H1 (cell line): ENCODE measurements at places on chromosomes 2 and 18.

DNA sequence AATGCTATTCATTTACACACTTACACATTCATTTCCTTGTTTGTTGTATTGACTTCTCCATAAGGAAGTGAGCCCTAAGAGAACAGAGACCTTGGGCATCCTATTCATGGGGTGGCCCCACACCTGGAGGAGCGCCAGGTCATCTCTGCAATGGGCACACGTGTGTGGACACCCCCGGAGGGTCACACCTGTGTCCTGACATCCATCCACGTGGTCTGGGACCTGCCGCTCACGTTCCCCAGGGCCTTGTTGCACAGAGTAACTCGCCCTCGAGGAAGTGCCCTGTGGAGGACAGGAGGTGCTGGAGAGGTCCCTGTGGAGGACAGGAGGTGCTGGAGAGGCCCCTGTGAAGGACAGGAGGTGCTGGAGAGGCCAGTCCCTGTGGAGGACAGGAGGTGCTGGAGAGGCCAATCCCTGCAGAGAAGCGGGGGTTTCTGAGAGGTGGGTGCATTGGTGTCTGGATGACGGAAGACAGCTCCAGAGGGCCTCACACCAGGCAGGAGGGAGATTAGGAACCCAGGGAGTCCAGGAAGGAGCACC, 73.2 kb upstream of the GPC1 start:
- no peak for DNase-seq

GRCh38 chr2:8684540-8684877, 2.7 kb downstream of the ID2 start:
- no peak for DNase-seq

- DNase-seq, result no peak
These were observed 5.8 kb downstream of the ATL2 start for GRCh38 chr2:38371235-38371634.

GRCh38 chr18:66548747-66549146, 55.1 kb downstream of the CDH19 start:
- DNase-seq, result no peak

- DNase-seq, result no peak
These were observed 61.0 kb downstream of the ZAP70 start for GRCh38 chr2:97774425-97774824.

DNA sequence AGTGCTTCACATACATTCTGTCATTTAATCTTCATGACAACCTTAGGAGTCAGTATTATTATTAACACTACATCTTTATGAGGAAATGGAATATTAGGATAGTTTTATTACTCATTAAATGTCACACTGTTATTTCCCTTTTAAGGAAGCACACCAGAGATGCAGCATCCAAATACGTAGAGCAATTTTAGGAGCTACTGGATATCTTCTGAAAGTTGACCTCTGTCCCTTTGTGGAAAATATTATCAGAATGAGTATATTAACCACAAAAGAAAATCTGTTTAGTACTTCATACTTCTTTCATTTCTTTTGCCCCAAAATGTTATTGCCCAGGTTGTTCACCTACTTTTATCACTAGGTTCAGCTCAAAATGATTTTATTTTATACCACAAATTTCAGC, 72.9 kb upstream of the APCDD1 start:
- DNase-seq, result no peak
